ENCODE measurements at places on chromosomes 5 and 9. TPM values are rescaled to one million over a fixed set of nuclear protein-coding genes. Genes with fewer than 3 reads are reported as not detected.

- DNase-seq = no peak
These were observed 14.1 kb downstream of the SLC25A25 start for GRCh38 chr9:128082151-128082550.

SPTLC1 gene
- polyA plus RNA-seq = 123 TPM

DELE1 gene
- polyA plus RNA-seq = 37.5 TPM

SPDL1 gene
- 9.6 TPM for polyA plus RNA-seq

- DNase-seq = no peak
These were observed 30.6 kb downstream of the ZNF169 start for GRCh38 chr9:94289691-94290090.

- DNase-seq = no peak
These were observed 42.9 kb downstream of the FOXI1 start for GRCh38 chr5:170148430-170149205.

TMEFF1 gene
- polyA plus RNA-seq = not detected

TAF11L10 gene
- polyA plus RNA-seq = not detected

DNA sequence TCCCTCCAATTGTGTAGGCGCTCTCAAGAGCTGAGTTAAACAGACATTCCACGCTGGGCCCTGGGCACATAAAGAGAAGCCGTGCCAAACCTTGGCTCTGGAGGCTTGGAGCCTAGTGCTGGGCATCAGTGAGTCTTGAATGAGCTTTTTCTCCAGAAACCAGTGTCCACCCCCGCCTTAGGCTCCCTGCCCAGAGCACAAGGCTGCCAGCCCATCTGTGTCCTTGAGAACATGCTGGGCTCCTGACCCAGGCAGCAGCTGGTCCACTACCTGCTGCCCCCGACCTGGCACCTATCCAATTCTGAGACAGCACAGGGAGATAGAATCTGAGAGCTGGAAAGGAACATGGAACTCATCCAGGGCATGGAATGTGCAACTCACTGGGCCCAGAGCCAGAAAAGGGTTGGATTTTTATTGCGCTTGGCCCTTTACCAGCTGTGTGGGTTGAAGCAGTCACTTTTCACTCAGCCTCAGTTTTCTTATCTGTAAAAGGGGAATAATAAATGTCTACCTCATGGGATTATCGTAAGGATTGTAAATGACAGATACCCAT, 92.4 kb upstream of the CPLX2 start:
- no peak for DNase-seq

TLE1 gene
- 31.5 TPM for polyA plus RNA-seq

ANKRD20A1 gene
- polyA plus RNA-seq = 0.21 TPM

PCDHGA3 gene
- polyA plus RNA-seq = not detected

DNA sequence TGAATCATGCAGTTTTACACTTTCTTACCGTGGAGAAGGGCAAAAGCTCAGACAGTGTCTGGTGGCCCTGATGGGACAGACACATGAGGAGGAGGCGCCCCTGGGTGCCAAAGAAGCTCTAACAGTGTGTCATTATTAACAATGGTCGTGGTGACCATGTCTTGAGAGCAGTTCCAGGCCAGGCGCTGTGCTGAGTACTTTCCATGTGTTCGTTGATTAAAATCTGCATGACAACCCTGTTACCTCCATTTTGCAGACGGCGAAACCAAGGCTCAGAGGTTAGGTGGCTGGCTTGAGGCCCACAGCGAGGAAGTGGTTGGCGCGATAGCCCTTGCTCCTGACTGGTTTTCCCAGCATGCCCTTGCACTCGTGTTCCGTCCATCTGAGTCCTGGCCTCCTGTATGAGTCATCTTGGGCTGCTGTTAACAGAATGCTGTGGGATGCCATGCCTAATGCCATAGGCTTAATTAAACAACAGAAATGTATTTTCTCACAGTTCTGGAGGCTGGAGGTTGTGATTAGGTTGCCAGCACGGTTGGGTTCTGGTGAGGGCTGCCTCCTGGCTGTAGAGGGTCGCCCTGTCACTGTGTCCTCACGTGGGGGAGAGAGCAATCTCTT, 92.0 kb downstream of the AMBP start:
- no peak for DNase-seq

PROB1 gene
- 0.26 TPM for polyA plus RNA-seq

KCNN2 gene
- 0.09 TPM for polyA plus RNA-seq

DNA sequence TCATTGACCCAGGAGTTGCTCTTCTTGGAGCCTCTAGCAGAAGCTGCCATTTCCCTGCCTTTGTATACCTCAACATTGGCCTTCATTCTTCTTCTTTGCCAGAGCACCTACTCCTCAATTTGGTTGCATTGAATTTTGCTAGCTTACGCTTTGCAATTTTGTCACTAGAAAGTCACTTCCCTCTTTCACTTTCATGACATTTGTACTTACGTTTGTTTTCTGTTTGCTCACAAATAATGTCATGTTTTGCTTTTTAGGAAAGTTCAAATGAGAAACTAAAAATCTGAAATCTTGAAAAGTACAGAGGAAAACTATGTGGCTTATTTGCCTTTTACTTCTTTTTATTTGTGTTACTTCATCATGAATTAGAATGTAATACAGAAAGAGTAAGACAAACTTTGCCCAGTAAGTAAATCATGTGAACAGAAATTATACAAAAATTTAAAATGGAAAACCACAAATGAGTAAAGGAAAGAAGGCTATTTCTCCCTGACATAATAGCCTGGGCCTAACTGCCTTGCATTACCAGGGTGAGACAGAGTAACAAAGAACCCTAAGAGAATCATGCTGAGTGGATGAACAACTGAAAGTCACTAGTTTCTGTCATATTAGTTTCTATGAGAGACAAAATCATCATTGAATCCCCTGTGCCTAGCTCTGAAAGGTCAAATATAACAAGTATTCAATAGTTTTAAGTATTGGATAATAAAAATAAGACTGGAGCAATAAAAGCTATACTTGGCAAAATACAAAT, 7.4 kb upstream of the IFNA1 start:
- DNase-seq = no peak

DNA sequence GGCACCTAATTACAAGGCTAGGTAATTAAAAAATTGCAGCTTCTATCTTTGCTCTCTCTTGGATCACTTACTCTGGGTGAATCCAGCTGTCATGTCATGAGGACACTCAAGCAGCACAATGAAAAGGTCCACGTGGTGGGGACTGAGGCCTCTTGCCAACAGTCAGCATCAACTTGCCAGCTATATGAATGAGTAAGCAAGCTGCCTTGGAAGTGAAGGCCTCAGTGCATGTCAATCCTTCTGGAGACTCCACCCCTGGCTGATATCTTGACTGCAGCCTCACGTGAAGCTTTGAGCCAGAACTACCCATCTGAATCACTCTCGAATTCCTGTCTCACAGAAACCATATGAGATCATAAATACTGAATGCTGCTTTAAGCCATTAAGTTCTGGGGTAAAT, 140.5 kb downstream of the SNX18 start:
- peak; percentile 84 for DNase-seq

PCDHGB5 gene
- 1.8 TPM for polyA plus RNA-seq

PNPLA7 gene
- polyA plus RNA-seq = 0.17 TPM

GRCh38 chr5:14861123-14861765, 10.3 kb downstream of the ANKH start:
- DNase-seq = no peak

DNA sequence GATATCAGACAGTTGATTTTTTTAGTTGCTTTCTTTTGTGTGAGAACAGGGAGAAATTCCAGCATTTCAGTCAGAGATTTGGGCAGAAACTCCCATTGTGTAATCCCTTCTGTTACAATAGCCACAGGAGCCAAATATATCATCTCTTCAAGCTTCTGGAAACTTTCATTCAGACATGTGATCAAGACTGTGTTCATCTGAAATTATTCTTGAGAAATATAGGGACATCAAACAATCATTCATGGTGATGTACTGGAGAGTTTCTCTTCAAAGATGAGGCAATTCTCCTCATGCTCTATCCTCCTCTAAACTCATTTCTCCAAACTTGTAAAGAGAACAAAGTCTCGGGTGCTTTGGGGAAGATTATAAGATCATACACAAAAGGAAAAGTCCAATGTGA, 35.2 kb upstream of the CSNK1G3 start:
- no peak for DNase-seq

IFNA10 gene
- polyA plus RNA-seq = not detected

DNA sequence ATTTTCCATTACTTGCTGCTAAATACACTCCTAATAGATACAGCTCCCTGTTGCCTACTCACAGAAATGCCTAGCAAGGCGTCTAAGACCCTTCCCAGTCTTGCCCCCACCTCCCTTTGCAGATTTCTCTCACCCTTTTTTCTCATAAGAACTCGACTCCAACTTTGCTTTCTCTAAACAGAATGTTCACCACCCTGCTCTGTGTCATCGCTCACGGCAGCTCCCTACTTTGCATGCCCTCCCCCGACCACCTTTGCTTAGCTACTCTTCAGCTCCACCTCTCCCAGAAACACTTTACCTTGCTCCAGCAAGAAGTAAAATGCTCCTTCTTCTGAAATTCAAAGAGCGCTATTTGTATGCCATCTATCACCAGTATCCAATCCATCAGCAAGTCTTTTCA, 15.2 kb upstream of the PPP1R2B start:
- DNase-seq = no peak

RECK gene
- polyA plus RNA-seq = 3.3 TPM

DNA sequence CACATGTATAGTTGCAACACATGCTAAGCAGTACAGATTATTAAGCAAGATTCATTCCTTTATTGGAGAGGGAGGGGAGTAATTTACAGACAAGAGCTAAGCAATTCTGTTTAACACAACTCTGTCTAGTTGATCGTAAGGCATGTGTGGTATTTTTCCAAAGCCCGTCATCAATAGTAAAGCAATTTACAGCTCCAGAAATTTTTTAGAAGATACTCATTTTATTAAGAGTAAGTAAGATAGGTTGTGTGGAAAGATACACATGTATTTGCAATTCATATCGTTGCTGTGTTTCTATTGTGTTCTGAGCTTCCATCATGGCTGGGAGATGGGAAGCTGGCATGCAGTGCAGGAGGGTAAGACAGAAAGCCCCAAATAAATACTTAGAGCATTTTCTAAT, 289.2 kb upstream of the TMEM161B start:
- no peak for DNase-seq

DNA sequence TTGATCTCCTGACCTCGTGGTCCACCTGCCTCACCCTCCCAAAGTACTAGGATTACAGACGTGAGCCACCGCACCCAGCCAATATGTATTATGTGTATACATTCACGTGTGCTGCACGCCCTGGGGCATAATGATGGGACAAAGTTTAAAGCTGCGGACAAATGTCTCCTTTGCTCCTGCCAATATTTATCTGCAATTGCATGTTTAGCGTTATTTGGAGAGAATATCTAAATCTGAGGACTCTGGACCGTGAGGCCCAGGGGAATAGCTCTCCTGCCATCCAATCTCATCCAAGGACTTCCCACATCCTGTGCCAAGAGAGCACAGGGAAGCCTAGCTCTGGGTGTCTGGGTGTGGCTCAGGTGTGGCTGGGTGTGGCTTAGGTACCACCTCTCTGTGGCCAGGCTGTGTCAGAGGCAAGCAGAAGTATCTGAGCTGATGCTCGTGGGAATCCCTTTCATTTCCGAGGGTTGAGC, 6.9 kb upstream of the BOD1 start:
- no peak for DNase-seq

ANAPC2 gene
- polyA plus RNA-seq = 13.8 TPM

ZNF454 gene
- polyA plus RNA-seq = 0.08 TPM

TLX3 gene
- not detected for polyA plus RNA-seq

GRCh38 chr5:74422671-74423070, 217.9 kb downstream of the ENC1 start:
- no peak for DNase-seq

DNA sequence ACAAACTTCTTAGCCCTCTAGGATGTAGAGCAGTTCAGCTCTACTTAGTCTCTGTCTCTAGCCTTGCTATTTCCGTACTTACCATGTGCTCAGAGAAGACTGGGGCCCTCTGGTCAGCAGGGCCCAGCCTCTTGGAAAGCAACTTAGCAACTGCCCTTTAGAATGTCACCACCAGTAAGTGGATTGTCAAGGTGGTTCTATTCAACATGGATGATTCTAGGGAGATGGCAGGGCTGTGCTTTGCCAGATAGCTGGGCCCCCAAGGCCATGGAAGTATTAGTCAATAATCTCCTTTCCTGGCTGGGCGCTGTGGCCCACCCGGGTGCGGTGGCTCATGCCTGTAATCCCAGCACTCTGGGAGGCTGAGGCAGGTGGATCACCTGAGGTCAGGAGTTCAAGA, 177.6 kb upstream of the MVB12B start:
- DNase-seq = no peak
